T-helper 2 cell (primary cell): ENCODE measurements at places on chromosomes 12 and 14.

DNA sequence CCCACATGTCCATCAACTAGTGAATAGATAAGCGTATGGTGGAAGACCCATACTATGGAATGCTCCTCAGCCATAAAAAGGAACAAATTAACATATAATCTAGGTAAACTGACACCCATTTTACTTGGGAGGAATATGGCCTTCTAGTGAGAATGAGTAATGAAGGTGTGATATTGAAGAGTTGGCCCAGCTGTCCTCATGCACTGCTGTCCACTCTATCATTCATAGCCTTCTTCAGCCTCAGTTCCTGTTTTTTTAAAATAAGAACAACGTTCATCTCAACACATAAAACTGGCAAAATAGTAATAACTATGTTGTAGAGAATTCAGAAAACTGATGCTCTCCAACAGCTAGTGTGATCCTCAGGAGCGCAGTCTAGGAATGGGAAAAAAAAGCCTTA, 26.5 kb upstream of the OXA1L start:
- DNase-seq, result no peak

DNA sequence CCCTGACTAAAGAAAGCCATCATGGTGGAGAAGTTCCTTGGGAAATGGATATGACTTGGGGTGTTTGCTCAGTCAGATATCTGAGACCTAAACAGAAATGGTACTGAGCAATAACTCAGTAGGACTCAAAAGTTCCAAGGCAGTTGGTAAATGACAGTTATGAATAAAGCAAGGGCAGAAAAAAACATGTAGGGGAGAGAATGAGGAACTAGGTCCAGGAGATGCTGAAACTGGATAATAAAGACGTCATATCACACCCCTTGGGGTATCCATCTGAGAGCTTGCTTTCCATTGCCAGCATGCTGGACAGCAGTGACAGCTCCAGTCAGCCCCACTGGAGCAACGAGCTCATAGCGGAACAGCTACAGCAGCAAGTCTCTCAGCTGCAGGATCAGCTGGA, 37.5 kb downstream of the RPGRIP1 start:
- no peak for DNase-seq

DNA sequence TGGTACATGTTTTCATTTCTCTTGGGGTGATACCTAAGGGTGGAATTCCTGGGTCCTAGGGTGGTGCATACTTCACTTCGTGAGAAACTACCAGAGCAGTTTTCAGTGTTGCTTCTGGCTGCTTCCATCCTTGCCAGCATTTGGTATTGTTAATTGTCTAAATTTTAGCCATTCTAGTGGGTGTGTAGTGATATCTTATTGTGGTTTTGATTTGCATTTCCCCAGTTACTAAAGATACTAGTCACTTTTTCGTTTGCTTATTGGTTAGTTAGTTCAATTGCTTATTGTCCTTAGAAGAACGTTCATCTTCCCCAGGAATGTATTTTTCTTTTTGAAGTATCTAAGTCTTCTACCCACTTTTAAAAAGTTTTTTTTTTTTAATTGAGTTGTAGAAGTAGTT, 80.2 kb downstream of the ERC1 start:
- no peak for DNase-seq

DNA sequence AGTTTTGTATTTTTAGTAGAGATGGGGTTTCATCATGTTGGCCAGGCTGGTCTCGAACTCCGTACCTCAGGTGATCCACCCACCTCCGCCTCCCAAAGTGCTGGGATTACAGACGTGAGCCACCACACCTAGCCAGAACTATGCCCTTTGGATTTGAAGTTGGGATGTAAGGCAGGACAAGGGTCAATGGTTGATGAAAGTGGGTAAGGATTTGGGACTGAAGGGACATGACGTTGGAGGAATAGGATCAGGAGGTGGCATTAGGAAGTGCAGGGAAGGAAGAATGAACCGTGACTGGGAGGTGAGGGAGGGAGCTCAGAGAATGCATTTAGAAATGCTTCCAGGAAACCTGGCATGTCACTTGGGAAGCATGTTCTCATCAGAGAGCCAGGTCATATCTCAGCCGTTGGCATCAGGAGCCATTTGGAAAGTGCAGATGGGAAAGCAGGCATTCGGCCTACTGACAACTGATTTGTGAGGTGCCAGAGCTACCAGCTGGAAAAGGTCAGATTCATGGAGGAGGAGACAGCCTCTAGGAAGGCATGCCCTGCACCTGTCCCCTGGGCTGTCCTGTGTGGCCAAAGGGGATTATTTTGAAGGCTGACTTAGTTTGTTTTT, 2.2 kb downstream of the CRADD start:
- no peak for DNase-seq

DNA sequence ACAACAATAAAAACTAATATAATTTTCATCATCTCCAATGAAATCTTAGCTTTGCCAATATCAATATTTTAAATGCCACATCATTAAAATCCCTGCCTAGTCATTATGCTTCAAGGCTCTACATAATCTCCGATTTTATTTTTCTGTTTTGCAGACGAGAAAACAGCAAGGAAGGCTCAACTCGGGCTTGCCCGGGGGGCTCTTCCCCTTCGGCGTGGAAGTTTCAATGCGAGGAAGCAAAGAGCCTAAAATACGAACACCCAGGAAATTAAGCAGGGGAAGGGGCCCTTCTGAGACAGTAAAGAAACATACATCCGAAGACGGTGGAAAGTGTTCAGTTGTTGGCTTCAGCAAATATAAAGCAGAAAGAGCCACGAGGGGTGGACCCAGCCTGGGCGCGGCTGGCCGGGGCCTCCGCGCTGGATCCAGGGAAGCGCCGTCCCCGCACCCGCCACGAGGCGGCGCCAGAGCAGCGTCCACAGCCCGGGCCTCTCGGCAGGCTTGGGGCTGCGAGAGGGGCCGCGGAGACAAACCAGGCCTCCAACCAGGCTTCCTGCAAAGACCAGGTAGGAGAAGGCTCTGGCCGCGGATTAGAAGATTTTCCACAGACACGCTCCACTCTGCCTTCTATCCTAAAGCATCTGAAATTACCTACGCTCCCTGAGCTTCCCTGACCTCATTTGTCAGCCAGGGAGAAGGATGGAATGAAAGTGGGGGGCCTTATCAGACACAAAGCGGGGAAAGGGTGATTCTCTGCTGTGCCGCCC, 77.2 kb downstream of the SERPINA3 start:
- DNase-seq, result peak; percentile 35

GRCh38 chr12:100593490-100593889, 20.0 kb downstream of the GAS2L3 start:
- no peak for DNase-seq

- no peak for DNase-seq
Observed at GRCh38 chr14:67524634-67524963, 8.5 kb upstream of the PLEKHH1 start.

DNA sequence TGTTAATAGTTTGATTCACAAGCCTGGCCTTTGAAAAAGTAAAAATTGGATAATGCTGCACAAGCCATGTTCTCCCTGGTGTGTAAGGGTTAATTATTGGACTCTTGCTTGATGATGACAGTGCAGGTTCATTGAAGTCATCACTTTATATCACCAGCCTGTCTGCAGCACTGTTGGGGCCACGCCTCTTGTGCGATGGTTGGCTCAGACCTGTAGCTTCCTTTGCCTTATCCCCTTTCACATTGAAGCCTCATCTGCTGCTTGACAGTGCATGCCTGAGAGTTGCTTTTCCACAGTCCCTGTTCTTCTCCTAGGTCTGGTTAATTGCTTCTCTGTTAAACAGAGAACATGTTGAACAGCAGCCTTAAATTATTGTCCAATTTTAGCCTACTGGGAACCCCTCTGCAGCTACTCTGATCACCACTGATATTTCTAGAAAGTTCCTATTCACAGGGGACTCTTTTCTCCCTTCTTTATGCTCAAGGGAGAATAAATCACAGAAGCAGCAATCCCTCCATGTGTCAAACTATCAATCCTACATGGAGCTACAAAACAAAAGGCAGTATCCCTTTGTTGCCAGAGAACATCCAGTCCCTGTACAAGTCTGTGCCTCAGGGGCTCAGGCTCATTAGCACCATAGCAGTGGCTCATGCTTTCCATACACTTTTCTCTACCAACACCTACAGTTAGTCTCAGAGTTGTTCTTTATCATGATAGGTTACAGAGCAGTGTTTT, 322.1 kb downstream of the RGS6 start:
- DNase-seq, result no peak

DNA sequence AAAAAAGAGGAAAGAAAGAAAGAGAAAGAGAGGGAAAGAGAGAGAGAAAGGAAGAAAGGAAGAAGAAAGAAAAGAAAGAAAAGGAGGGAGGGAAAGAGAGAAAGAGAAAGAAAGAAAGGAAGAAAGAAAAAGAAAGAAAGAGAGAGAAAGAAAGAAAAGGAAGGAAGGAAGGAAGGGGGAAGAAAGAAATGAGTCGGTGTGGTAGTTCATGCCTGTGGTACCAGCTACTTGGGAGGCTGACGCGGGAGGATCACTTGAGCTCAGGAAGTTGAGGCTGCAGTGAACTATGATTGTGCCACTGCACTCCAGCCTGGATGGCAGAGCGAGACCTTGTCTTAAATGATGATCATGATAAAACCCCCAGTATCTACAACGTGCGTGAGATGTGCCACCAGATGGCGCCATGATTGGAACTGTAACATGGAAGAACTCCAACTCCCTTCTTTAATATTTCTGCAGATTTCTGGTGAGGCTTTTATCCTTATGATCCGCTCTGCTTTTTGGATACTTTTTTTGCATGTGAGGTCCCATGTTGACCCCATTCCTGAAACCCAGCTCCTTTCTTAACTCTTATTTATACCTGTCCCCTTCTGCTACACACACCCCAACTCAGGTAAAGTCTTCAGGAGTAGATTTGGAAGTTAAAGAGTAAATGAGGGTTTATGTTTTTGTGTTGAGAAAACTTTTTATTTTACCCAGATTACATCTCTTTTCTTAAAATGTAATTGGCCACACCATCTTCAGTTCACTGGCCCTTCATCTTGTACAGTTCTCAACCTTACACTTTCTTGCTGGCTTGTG, 25.6 kb downstream of the RNASE10 start:
- DNase-seq, result peak; percentile 59

- DNase-seq, result no peak
Observed at GRCh38 chr14:106850913-106851825, 1324.8 kb downstream of the TMEM121 start.

DNA sequence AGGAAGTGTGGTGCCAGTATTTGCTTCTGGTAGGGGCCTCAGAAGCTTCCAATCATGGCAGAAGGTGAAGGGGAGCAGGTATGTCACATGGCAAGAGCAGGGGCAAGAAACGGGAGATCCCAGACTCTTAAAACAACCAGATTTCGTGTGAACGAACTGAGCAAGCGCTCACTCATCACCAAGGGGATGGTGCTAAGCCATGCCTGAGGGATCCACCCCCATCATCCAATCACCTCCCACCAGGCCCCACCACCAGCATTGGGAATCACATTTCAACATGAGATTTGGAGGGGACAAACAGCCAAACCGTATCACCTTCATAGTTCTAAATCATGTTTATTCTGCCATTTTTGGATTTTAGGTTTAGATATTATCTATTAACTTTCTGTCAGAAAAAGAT, 140.9 kb downstream of the TGFB3 start:
- DNase-seq, result no peak

DNA sequence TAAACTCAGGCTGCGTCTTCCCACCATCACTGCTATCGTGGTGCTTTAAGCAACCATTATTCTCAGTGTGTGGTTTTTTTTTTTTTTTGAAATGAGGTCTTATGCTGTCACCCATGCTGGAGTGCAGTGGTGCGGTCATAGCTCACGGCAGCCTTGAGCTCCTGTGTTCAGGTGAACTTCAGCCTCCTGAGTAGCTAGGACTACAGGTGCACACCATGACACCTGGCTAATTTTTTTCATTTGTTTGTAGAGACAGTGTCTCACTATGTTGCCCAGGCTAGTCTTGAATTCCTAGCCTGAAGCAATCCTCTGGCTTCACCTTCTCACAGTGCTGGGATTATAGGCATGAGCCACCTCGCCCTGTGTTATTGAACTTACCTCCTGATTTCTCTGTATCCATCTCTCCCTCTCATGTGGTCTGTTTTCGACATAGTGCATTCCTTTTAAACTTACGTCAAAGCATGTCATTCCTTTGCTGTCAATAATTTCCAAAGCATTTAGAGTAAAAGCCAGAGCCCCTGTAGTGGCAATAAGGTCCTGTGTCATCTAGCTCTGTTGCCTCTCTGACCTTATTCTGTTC, 255.5 kb downstream of the SNAPC1 start:
- DNase-seq, result no peak

- no peak for DNase-seq
Observed at GRCh38 chr14:51020024-51020710, 74.7 kb downstream of the TRIM9 start.

DNA sequence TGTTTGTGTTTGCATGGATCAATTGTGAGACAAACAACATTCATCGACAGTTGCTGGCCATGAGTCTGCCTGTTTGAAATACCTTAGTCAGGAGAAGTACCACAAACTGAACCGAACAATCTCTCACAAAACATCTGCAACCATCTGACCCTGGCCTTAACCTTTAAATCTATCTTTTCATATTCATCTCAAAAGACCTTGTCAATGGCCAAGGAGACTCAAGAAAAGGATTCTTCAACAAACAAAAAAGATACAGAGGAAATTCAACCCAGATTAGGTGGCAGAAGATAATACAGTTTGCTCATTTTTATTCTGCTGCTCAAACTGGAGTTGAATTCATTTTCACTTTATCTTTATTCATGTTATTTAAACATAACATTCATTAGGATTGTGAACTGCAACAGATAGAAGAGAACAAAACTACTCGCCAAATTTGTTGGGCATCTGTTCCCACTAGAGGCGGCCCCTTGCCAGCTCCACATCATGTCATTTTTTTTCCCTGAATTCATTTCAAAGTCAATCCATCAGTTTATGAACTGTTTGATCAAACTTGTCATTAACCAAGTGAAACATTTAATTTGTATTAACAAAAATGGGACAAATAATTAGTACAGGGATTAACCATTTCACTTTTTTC, 152.3 kb upstream of the OTX2 start:
- DNase-seq, result no peak

DNA sequence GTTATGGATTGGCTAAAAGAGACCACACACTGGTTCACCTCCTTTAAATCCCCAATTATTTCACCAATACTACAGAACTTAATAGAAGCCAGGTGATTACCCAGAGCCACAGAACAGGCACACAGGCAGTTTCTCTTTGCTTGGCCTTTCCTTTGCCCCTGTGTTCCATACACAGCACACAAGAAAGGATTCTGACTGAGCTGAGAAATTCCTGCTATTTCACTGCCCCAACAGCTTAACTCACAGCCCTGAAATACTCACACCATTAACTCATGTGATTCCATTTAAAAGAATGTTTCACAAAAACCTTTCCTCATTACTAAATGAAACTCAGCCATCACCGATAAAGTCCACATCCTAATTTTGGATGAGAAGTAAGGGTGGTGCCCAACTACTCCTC, 133.6 kb downstream of the MED13L start:
- no peak for DNase-seq

DNA sequence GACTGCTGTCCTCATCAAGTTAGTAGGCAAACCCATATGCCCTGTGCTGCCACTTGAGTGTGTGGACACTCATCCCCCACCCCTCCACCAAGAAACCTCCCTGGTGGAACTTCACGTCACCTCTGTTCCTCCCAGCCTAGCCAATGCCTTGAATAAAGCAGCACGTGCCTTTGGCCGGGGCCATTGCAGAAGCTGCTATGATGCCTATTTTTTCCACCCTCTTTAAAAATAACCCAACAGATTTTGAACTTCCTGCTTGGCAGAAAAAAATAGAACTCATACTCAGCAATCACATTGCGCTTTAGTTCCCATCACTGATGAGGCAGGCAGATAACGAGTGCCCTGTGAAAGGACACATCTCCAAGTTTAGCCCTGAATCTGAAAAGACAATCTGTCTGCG, 23.1 kb upstream of the PWP1 start:
- DNase-seq, result no peak
